ENCODE measurements at places on chromosomes 11 and 22.

GRCh38 chr11:12007769-12008737, at the start of gene DKK3:
Gene DKK3, minus strand, starts transcription at chr11:12008626. Its CDS starts 44 bp downstream, at chr11:12008582.
- DNase-seq, result no peak

- DNase-seq, result no peak
These were observed 1.9 kb upstream of the MPZL2 start for GRCh38 chr11:118265954-118266353.

DNA sequence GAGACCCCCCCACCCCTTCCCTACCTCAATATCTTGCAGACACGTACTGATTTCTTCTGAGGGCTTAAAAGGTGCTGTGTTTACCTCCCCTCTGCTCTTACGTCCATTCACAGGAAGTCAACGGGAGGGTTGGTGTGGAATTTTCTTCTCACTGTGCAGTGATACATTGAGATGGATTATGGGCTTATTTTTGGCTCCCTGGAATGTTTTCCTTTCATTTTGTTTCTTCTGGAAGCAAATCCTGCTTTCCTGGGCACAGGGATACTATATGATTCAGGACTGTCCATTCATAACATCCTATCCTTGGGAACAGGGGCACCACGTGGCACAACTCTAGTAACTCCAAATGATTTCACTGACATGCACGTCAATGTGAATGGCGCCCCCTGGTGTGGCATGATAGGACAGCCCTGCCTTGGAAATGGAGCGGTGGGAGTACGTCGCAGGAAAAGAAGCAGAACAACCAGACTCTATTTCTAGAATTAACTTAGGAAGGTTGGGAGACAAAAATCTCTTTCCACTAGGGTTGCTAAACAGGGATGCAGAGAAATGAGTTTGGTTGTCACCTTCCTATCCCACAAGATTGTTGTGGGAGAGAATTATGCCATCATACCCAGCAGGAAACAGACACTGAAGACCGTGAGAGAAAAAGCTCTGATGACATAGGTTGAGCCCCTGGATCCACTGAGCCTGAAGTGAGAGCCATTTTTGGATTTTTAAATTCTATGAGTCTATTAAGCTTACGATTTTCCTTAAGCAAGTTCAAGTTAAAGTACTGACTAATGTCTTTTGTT, 146.5 kb upstream of the RAG2 start:
- DNase-seq, result peak; percentile 75

GRCh38 chr11:14644226-14645014, 816 bp downstream of the PDE3B start:
- DNase-seq, result peak; percentile 53

DNA sequence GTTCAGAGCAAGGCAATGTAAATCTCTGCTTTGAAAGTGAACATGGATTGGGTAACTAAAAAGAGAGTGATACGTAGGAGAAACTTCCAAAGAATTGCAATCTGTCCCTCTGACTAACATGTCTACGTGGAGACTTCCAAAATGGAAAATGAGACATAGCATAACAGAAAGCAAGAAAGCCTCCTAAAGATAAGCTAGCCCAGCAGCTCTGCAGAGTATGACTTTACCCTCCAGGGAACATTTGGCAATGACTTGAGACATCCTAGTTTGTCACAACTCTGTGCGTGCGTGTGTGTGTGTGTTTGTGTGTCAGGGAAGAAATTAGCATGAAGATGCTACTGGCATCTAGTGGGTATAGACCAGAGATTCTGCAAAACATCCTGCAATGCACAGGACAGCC, 817.4 kb downstream of the NTM start:
- no peak for DNase-seq

DNA sequence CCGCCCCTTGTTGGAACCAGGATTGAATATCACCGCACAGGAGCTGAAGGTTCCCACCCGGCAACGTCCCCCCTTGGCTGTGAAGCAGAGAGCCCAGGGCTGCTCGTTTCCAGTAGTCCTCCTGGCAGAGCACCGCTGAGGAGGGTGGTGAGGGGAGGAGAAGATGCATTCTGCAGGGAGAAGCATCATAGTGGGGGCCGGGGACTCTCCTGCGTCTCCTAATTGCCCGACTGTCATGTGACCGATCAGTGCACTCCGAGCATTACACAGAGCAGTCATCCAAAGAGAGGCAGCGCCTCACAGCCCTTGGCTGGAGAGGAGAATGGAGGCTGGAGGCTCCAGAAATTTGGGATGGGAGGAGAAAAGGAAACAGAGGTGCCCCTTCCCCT, 85.0 kb upstream of the SEPTIN5 start:
- DNase-seq, result no peak

All from activated CD4-positive, alpha-beta memory T cell treated with anti-CD3 and anti-CD28 coated beads for 36 hours (primary cell).